ENCODE measurements at places on chromosomes 12 and 14.

DNA sequence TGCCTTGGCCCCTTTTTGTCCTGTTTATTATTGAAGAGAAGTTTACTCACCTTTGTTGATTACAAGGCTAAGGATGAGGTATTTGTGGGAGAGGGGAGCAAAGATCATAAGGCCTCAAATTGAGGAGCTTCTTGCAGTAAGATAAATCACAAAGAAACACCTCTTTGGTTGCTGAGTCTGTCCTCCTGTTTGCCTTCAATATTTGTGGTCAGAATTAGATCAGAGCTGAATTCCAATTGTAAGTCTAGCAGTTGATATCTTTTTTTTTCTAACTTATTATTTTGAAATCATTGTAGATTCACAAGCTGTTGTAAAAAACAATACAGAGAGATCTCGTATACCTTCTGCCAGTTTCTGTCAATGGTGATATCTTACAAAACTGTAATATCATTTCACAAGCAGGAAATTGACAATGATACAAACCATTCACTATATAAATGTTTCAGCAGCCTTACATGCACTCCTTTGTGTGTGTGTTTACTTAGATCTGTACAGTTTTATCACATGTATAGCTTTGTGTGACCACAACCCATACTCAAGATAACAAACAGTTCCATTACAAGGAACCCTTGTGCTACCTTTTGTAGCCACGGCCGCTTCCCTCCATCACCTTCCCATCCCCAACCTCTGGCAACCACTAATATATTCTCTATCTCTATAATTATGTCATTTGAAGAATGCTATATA, 97.4 kb downstream of the KICS2 start:
- DNase-seq, result no peak

DNA sequence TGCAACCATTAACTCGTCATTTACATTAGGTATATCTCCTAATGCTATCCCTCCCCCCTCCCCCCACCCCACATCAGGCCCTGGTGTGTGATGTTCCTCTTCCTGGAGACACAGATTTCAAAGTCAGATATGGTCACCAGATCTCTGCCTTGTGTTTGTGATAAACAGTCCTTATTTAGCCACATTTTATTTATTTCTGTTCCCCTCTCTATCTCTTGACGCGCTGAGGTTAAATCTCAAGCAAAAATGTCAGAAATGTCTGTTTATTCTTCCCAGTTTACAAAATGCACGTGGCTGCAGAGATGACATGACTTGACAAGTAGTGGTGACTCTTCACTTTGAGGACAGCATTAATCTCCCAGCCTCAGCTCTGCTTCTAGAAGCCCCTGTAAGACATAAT, 11.5 kb upstream of the RASSF3 start:
- no peak for DNase-seq

DNA sequence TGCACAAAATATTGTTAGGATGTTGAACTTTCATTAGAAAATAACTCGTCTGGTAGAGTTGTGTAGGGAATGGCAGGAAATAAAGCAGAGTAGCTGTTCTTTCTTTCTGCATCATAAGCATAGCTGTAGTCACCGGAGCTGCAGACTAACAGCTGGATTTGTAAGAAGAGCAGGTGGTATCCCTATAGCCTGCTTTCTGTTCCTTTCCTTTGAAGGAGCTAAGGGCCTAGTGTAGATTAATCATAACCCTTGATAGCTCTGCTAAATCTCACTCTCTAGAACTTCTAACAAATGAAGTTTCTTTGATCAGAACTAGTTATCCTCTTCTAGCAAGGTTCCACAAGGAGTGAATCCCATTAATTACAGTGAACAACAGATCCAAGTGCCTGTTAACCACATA, 3.5 kb downstream of the LMO3 start:
- no peak for DNase-seq

DNA sequence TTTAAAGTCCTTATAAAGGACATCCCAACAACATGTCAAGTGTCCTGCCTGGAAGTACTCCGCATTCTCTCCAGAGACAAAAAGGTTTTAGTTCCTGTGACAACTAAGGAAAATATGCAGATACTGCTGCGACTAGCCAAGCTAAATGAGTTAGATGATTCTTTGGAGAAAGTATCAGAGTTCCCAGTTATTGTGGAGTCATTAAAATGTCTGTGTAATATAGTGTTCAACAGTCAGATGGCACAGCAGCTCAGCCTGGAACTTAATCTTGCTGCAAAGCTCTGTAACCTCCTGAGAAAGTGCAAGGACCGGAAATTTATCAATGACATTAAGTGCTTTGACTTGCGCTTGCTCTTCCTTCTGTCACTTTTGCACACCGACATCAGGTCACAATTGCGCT, 40.2 kb downstream of the RIC8B start:
- DNase-seq, result no peak

- peak; percentile 28 for DNase-seq
These were observed 8.3 kb downstream of the CISTR start for GRCh38 chr12:53743266-53744129.

- no peak for DNase-seq
These were observed 3.3 kb upstream of the NTF3 start for GRCh38 chr12:5428332-5429221.

DNA sequence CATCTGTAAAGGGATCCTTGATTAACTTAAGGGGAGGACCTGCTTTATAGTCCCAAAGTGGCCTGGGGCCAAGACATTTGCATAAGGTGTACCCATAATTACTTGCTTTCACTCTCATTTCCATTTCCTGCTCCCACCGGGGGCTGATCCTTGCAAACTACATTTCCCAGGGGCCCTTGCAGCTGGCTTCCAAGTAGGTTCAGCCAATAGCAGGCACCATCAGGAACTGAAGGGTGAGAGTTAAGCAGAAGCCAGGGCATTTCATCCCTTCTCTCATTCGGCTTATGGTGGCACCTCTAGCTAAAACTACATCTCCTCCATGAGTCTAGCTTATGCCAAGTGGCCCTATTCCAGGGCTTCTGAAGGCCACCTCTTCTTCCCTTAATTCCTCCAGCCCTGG, 88.8 kb downstream of the CCDC60 start:
- DNase-seq, result no peak

GRCh38 chr14:50403419-50403818, 6.7 kb upstream of the CDKL1 start:
- DNase-seq, result no peak

GRCh38 chr14:64232095-64232838, 61.9 kb downstream of the ESR2 start:
- DNase-seq, result no peak

- no peak for DNase-seq
These were observed 218.6 kb downstream of the ESR2 start for GRCh38 chr14:64075613-64076005.

DNA sequence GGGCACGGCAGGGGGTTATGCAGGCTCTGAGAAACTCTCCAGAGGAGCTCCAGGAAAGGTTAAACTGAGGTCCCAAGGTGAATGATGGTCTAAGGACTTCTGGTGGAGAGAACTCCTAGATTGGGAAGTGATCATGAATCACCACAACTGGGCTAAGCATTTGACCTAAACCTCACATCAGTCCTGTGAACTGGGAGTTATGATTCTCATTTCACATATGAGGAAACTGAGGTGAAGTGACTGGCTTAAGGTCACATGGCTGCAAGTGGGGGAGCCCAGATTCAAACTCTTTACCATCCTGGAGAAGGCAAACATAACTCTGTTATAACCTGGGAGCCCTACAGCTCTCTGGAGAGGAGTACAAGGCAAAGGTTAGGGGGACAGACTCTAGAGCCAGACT, 4.2 kb downstream of the RARG start:
- DNase-seq, result no peak

DNA sequence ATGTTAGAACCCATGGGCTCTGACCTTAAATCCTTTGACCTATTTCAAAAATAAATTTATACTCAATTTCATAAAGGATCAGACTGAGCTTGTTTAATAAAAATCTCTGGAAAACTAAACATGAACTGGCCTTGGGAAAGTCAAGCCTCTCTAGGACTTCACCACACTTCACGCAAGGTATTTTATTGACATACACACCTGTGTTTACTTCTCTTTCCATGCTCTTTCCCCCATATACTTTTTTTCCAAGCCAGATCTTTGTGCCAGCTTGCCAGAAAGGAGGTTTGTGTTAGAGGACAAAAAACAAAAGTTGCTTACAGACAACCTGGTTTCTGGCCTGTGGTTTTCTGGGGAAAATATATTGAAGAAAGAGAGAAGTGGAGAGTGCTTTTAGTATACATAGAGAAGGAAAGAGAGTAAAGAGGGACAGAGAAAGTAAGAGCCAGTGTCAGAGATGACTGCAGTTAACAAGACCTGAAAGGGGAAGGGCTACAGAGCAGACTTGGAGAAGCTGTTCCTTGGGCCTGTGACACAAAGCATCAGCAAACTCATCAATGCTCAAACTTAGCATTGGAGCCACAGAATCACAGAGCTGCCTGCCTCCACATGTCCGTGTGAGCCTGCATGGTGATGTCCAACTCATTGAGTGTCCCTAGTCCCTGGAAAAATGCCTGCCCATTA, 77.3 kb upstream of the TMTC2 start:
- DNase-seq, result no peak

- no peak for DNase-seq
These were observed 113.9 kb downstream of the KIF21A start for GRCh38 chr12:39329018-39329417.

GRCh38 chr14:95547272-95547625, 12.4 kb downstream of the GLRX5 start:
- no peak for DNase-seq
